ENCODE measurements at places on chromosomes 11 and 22.

DNA sequence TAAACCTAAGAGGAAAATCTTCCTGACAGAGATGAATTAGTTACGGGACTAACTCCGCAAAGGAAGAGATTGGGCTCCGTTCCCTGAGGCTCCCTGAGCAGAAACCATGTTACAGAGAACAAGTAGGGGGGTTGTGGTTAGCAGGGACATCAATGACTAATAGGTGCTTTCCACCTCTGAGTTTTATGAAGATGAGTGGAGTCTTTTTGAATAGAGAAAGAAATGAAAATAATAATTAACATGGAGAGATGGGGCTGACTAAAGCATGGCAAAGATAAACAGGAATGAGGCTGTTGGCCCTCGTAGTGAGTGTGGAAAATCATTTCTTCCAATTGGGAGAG, 47.5 kb upstream of the PICALM start:
- no peak for DNase-seq

DNA sequence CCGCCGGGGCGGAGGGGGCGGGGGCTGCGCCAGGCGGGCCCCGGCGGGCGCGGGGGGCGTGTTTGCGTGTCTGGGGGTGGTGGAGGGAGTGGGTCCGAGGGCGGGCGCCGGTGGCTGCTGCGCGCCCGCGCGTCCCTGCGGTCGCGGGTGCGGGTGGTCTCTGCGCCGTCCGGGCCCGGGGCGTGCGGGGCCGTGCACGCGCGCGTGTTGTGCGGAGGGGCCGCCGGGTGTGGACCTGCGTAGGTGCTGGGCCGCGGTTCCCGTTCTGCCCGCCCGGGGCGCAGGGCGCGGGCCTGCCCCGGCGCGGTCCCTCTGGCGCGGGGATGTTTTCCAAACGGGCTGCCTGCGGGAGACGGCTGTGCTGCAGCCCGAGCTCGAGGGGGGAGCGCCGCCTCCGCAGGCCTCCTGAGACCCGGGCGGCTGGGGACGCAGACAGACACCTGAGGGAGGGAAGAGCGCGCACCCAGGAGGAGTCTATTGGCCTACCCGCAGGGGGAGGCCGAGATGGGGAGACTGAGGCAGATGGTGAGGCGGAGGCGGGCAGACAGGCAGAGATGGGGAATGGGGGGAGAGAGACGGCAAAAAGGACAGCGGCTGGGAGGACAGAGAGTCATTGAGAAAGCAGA, 442 bp downstream of the PELI3 start:
- peak; percentile 99 for DNase-seq

- no peak for DNase-seq
Measured at GRCh38 chr11:80255021-80255420, 814.2 kb upstream of the TENM4 start.

DNA sequence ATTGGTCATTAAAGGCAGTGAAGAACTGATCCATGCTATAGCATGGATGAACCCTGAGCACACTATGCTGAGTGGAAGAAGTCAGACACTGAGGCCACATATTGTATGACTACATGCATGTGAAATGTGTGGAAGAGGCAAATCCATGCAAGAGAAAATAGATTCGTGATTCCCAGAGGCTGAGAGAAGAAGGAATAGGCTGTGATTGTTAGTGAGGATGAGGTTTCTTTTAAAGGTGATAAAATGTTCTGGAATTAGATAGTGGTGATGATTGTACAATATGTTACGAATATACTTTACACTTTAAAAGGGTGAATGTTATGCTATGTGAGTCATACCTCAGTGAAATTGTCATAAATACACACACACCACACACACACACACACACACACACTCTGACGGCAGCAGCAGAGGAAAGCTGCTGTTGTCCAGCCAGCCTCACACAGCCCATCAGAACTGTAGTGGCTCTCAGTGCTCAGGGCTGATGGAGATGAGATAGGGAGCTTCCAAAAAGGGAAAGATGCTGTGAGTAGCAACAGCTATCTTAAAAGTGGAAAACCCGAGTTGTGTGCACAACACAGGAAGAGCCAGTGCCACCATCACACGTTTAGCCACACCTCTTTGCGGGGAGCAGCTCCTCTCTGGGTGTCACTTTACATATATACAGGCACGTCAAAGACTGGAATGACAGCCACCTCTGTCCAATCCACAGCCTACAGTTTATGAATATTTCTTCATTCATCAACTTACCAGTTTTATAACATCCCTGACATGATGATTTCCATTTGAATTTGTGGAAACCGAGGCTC, 153.0 kb downstream of the SPATA19 start:
- DNase-seq: no peak

GRCh38 chr22:45880091-45880715, 96.8 kb downstream of the WNT7B start:
- no peak for DNase-seq

DNA sequence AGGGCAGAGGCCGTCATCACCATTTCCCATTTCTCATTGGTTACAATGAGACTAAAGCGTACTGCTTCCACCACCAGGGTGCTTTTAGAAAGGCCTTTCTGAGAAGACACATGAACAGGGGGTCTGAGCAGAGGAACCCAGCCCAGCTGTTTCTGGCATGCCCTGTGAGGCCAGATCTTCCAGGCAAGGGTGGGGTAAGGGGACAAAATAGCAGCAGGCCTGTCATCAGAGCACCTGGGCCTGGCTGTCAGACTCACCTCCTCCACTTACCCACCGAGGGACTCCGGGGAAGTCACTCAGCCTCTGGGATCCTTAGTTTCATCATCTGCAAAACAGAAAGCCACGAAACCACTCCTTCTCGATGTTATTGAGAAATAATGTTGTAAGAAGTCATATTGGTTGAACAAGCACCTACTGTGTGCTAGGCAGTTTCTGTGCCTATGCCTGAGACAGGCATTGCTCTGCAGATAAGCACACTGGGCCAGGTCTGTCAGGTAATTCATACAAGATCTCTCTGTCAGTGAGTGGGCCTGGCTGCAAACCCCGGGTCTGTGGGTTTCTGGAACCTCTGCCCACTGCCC, 8.8 kb upstream of the WNT11 start:
- DNase-seq: no peak

- no peak for DNase-seq
Measured at GRCh38 chr11:5736396-5736795, at the start of gene OR56B1. OR56B1 (plus strand) TSS chr11:5736448; CDS start chr11:5736517, 69 bp downstream.

- DNase-seq: no peak
Measured at GRCh38 chr22:43000441-43001175, 14.3 kb downstream of the PACSIN2 start.

DNA sequence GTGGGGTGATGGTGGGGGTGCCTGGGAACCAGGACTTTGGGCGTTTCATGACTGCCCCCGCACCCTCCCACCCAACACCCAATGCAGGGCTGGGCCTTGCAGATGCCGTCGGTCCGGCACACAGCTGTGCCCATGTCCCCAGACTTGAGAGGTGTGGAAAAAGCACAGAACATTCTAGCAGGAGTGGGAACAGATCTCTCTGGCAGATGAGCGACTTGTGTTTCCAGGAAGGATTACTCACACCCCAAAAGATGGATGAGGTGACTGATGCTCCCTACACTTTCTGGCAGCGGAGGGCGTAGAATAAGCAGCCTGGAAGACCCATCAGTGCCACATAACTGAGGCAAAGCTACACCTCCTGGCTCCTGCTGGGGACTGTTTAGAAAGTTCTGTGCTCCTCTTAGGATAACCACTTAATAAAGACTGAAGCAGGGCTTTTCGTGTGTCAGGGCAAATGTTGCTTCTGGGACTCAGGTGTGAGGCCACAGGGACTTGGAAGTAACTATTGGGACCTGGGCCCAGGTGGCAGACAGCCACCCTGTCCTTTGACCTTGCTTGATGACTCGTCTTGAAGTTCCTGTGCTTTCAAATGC, 24.2 kb downstream of the FBLN1 start:
- no peak for DNase-seq

DNA sequence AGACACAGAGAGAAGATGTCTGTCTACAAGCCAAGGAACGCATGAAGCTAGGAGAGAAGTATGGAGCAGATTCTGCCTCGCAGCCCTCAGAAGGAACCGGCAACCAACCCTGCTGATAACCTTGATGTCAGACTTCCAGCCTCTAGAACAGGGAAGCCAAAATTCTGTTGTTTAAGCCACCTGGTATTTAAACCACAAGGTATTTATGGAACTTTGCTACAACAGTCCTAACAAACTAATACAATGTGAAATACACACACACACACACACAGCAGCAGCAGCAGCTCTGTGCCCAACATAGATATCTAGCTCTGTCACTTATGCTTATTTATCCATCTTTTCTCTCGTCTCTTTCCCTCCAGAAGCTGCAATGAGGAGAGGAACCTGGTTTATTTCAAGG, 400.0 kb downstream of the ETS1 start:
- no peak for DNase-seq

DNA sequence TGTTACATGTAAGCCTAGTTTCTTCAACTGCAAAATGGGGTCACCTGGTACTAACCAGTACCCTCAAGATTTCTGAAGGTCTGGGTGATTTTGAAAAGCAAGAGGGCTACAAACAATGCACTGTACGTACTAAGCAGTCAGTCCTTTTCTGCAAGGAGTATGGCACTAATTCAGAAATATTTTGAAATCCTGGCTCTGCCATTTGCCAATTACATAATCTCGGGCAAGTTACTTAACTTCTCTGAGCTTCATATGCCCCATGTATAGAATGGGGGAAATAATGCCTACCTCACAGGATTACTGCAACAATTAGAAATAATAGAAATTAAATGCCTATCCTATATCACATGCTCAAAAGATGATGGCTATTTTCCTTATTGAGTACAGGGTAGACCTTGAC, 60.7 kb upstream of the CCDC89 start:
- DNase-seq: no peak

- DNase-seq: no peak
Measured at GRCh38 chr11:70854201-70854600, 398.2 kb downstream of the SHANK2 start.

- no peak for DNase-seq
Measured at GRCh38 chr22:27581236-27581635, 220.3 kb downstream of the MN1 start.

- no peak for DNase-seq
Measured at GRCh38 chr22:39430576-39431150, 26.1 kb upstream of the MGAT3 start.

- no peak for DNase-seq
Measured at GRCh38 chr11:12687216-12687623, 13.0 kb downstream of the TEAD1 start.

DNA sequence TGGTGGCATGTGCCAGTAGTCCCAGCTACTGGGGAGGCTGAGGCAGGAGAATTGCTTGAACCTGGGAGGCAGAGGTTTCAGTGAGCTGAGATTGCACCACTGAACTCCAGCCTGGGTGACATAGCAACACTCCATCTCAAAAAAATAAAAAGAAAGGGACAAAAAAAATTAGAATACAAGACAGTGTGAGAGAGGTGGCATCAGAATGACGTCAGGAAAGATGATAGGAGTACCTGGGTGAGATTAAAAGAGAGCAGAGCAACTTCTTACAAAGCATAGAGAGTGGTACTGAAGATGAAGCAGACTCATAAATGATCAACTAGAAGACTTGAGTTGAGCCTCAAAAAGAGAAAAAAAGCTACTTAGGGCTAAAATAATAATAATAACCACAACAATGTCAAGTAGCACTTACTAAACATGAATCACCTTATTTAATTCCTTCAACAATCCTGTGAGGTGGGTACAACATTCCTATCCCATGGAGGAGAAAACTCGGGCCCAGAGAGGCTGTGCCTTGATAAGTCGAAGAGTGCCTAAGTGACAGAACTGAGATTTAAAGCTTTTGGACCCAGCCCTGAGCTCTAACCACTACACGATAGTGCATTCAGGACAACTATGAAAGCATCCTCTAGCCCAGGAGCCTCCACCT, 5.2 kb upstream of the SLN start:
- DNase-seq: no peak

- no peak for DNase-seq
Measured at GRCh38 chr11:92505689-92506088, 281.1 kb downstream of the FAT3 start.

DNA sequence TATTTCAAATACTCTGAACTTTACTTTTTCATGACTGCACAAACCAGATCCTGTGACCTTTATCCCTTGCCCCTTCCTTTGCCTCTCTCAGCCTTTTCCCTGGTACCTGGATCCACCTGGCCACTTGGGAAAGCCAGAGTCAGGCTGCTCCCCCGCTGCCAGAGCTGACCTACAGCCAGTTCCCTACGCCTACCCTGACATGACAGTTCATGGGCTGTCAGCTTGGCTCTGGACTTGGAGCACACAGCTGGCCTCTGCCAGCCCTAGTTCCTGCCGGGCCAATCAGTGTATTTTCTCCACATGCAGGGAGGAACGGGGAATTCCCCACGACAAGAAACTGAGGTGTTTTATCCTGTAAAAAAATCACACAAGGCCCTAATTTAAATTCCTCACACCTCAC, 382.6 kb downstream of the INSC start:
- no peak for DNase-seq

DNA sequence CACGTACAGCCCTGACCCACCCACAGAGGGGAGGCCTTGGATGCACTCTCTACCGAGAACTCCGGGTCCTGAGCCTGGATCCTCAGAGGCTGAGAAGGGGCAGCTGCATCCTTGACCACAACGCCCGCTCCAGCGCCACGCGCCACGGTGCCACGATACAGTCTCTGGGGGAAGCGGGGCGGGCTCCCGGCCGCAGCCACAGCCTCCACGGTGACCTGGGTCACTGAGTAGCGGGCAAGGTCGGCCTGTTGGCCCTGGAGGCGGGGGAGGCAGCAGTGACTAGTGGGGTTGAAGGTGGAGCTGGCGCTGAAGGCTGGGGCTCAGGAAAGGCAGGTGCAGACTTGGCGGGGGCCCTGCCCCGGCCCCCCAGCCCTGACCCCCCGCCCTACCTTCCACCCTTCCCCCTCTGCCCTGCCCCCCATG, 3.9 kb upstream of the IRF7 start:
- DNase-seq: no peak

DNA sequence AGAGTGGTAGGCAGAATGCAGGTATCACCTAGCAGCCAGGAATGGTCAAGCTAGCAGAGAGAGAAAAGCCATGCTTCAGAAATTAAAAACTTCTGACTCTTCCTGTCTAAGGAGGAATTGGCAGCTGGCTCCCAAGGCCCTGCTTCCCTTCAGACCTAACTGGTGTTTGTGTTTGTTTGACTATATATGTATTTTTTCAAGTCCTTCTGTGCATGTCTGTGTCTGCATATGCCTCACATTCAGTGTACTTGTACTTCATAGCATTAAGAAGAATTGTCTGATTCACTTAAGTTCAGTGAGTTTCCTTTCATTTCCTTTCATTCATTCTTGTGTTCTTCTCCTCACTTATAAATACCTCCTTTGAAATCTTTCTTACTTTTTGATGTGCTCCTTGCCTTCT, 109.0 kb upstream of the RRM1 start:
- no peak for DNase-seq

- DNase-seq: no peak
Measured at GRCh38 chr22:43044290-43044712, 29.4 kb upstream of the PACSIN2 start.

GRCh38 chr11:74094393-74094792, 76.4 kb downstream of the C2CD3 start:
- DNase-seq: no peak

Data from HuH-7 (cell line).